ENCODE measurements at places on chromosomes 1 and 21. TPM values are rescaled to one million over a fixed set of nuclear protein-coding genes. Genes with fewer than 3 reads are reported as not detected.

The GPX7 gene
- 13.4 TPM for total RNA-seq

The LMX1A gene
- total RNA-seq, result not detected

GRCh38 chr21:44972301-44972814 is 32.5 kb downstream of the SLX9 start:
- DNase-seq, result no peak

DNA sequence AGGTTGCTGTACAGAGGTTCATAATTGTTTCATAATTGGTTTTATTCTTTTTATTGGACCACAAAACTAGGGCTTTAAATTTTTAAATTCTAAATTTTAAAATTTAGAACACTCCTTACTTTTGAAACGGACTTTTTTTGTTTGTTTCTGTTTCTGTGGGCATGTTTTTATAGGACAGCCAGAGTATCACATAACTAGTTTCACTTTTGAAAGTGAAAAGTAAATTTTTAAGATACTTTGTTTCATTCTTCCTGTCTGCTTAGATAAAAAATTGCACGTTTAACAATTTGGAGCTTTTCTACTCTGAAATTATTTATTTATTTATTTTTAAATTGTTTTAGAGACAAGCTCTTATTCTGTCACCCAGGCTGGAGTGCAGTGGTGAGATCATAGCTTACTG is 29.7 kb downstream of the MDM4 start:
- DNase-seq, result no peak

- no peak for DNase-seq
Measured at GRCh38 chr1:222865718-222866117, 50.9 kb downstream of the DISP1 start.

The HSD11B1 gene
- total RNA-seq, result 1.2 TPM

GRCh38 chr1:160083968-160084770 is 2.8 kb downstream of the KCNJ9 start:
- peak; percentile 53 for DNase-seq

GRCh38 chr1:9197186-9198099 is 37.1 kb upstream of the H6PD start:
- DNase-seq, result no peak

DNA sequence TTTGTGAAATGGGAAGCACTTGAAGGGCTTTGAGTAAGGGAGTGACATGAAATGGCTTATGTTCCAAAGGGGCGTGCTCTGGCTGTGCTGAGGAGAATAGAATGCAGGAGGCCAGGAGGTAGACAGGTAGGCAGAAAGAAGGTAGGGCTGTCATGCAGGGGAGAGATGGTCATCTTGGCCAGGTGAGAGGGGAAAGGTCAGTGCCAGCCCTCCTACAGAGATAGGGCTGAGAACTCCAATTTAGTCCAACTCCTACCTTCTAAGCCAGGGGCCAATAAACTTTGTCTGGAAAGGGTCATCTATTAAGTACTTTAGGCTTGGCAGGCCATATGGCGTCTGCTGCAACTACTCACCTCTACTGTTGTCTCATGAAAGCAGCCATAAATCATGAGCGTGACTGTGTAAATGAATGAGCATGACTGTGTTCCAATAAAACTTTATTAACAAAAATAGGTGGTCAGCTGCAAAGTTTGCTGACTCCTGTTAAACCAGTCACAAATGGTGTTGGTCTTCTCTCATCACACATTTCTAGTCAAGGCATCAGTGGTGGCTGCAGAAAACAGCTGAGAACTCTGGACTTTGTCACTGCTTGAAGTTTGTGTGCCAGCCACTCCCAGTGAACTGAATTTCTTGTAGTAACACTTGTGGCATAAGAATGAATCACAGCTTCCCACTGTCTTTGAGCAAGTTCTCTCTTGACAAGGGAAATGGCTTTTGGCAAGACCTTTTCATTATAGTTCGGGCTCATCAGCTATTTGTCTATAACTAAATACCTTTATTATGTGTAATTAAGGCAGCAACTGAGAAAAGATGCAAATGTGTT is 32.0 kb upstream of the CD2 start:
- DNase-seq, result no peak

DNA sequence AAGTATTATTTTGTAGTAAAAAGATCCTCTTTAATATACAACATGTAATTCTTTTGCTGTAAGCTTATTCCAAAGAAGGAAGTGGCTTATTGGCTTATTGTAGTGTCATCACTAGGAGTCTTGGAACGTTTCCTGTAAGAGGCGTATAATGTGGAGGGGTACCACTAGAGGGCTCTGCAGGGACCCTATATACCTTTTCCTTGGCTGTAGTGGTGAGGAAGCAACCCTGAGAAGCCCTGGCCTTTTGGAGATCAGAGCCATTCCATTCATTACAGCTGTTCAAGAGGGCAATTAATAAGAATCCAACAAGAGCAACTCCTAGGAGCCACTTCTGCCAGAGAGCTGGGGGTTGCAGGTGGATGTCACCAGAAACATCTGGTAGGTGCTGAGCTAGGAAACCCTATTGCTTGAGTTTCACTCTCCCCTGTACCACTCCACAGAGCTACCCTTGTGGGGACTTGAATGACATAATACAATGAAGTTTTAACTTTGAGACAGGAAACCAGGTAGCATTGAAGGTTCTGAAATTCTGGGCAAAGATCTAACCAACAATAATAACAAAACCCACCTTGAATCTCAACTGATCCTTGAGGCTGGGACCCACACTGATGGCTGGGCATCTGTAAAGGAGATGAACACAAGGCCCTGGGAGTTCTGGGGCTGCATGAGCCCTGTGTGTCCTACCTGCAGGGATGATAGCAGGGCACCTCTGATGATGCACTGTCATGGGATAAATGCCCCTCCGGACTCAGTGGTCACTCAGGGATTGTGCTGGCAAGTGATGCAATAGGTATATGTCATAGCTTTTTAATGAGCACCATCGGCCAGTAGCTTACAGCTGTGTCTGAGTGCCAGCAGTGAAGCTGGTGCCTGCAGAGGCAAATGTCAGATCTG is 160.2 kb upstream of the COA6 start:
- no peak for DNase-seq

DNA sequence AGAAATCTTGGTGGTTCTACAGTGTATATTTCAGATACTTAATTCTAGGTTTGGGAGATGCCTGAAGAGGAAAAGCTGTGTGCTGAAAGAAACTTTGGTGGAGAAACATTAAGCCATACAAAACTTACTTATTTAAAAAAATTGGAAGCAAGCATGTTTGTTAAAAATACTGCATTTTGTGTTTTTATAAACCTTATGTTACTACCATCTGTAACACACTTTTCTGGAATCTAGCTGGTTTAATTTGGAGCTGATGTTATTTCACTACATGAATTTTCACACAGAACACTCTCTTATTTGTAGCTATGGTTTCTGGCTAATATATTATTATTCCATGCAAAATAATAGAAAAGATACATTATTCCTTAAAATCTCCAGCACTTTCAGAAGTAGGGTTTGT is 710.7 kb downstream of the ADGRL2 start:
- DNase-seq, result no peak

GRCh38 chr1:6459850-6460265 is 6.1 kb downstream of the TNFRSF25 start:
- peak; percentile 55 for DNase-seq
